ENCODE measurements at places on chromosomes 2 and 18.

DNA sequence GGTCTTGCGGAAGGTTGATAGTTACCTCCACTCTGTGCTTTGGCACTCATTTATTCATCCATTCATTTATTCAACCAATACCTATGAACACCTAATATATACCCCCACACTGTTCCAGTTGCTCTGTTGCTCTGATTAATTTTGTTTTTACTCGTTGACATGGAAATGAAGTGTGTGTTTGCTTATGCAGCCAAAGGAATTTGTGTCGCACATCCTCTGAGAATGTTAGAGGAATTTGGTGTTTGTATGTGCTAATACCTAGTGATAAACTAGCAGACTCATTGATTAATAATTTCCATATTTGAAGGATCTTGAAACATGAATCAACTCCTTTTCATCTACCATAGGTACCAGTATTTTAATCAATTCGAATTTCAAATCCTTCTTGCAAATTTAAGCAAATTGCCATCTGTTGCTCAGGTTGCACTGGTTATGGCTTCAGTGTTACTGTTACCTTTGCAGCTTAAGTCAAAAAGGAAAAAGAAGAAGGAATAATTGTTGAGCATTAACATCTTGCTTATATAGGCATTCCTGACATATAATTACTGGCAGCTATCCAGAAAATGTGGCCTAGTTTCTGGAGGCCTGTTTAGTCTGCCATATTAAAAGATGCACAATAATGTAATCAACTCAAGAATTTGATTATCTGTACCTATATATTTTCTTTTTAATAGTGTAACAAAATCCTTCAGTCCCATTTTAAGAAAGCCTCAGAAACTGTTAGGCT, 25.7 kb upstream of the CRIM1 start:
- no peak for DNase-seq

- DNase-seq = no peak
These were observed 17.5 kb upstream of the CEP192 start for GRCh38 chr18:12973562-12974213.

DNA sequence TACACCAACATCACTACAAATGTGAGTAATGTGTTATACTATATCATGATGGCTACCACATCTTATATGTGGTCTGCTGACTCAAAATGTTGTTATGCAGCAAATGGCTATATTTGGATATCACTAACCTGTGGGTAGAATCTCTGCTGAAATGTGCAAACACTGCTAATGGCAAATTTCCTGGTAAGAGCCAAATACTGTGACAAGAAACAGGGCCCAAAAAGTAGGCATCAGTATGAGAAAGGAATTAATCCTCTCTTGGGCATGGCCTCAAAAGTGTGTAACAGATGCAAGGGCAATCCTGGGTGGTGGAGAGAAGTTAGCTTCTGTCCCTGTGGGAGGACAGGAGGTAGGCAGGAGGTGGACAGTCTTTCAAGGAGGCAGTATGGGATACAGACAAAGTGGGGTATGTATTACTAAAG, 13.3 kb downstream of the ATF2 start:
- DNase-seq = no peak

DNA sequence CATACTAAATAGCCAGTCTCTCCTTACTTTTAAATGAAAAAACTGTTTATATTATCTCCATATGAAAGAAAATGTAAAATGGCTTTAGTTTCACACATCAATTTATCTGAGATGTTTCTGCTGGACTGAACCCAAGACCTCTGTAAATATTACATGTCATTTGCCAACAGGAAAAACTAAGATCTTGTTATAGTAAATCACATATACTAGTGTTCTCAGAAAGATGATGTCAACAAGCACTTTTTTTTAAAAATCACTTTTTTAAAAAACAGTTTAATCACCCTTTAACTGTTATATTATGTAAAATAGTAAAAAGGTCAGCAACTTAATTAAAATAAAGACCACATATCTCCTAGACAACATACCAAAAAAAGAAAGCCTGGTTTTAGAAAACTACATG, 46.3 kb downstream of the PTPN2 start:
- DNase-seq = no peak

DNA sequence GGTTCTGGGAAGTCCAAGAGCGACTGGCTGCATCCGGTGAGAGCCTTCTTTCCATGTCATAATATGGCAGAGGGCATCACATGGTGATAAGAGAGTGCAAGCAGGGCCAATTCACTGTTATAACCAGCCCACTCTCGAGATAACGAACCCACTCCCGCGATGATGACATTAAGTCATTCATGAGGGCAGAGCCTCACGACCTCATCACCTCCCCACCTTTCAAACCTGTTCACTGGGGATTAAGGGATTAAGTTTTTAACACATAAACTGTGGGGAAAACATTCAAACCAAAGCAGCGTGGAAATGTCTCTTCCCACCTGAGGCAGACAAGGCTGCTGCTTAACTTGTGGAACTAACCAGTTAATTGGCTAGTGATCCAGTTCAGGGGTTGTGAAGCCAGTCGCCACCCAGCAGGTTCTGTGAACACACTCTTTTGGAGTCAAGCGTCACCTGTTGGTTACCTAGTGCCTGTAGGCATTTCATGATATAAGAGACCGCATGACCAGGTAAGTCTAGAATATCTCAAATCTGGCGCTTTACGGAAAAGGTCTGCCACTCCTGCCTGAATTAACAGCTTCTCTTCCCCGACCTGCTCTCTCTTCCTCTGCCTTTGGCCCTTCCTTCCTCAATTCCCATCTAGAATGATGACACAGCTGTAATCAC, 54.3 kb downstream of the EDAR start:
- DNase-seq = no peak

DNA sequence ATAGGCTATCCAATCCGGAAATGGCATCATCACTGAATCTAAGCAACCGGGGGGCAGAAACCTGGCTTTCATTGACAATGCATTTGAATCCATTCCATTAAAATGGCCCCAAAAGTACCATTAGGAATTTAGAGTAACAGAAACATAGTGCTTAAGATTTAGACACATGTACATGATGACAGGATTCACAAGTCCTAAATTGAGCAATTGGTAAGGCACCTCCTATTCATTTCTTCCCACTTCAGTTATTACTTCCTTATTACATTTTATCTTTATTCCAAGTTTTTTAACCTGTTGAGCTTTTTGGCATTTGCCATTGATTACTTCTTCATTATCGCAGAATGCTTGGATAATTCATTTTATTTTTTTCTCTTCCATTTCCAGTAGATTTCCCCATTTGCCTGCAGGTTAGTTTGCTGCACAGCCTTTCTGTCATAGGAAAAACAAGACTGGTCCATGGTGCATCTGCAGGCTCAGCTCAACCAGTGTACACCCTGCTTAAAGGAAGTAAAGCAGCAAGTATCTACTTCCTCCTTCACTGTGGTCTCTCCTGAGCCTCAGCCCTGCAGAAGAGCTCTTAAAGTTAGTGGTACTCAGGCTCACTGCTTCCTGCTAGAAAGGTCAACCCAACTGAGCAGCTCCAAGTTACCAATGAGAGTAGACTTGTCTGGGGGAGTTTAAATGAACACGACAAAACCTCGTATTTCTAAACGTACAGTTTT, 89.2 kb downstream of the DOCK10 start:
- no peak for DNase-seq

GRCh38 chr2:154455166-154455565, 243.3 kb upstream of the KCNJ3 start:
- DNase-seq = no peak

DNA sequence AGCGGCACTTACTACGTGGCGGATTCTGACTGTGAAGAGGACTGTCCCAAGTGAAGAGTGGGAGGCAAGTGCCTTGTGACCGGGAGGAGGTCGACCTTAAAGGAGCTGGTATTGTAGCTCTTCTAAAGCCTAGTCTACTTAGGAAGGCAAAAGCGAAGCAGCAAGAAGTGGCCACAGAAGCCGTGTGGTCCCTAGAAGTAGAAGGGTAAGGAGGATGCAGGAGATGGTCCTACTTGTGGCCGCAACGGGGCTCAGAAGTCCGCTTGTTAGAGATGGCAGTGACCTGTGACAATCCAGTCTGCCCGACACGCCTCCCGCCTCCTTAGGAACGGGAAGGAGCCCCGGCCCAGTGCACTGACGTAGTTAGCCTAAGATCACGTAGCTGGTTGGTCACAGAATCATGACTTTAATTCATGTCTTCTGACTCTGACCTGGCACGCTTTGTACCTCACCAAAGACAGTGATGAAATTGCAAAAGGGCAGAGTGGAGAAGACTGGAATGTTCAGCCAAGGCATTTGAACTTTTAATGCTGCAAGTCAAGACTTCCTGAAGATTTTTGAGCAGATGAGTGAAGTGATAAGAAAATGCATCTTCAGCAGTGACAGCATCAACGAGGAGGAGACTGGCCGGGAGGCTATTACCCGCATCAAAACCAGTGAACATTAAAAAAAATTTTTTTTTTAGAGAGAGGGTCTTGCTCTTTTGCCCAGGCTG, 749 bp upstream of the EIF2AK3 start:
- DNase-seq = peak; percentile 37

DNA sequence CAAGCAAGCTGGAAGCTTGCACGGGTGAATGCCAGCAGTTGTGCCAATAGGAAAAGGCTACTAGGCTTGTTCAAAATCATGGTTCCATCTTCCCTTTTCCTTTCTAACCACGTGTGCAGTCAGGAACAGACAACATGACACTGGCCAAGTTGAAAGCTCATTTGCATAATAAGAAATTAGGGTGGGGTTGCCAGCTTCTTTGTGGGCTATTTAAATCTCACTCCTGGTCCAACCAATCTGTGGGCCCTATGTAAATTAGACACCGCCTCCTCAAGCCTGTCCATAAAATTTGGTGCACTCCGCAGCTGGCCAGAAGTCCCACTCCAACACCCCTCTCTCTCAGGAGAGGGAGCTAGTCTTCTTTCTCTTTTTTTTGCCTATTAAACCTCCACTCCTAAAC, 1948.4 kb upstream of the PIK3C3 start:
- DNase-seq = no peak

GRCh38 chr2:201831469-201831868, 25.1 kb downstream of the CDK15 start:
- DNase-seq = no peak

DNA sequence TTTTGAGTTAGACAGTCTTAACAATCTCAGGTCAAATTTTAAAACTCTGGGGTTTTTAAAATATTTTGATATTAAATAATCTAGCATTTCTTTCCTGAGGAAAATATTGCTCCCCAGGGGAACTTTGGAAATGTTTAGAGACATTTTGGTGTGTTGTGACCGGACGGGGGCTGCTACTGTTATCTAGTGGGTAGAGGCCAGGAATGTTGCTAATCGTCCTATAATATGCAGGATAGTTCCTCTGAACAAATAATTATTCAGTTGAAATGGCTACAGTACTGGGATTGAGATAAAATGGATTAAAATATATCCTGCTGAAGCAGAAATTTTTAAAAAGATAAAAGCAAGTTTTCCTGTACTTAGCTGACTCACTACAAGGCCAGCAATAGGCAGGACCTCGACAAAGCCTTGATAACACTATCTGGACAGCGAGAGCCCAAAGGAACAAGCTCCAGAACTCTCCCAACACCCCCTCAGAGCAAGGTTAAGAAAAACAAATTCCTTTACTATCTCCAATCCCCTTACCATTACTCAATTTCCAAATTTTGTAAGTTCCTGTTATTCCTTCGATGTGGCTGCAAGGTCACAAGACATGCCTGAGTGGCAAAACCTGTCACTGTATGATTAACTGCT, 1407.4 kb downstream of the SUCLG1 start:
- DNase-seq = no peak

- no peak for DNase-seq
These were observed 251.3 kb downstream of the DLGAP1 start for GRCh38 chr18:4203568-4204437.
